Femur (tissue), 1 donor: ENCODE measurements at places on chromosomes 11 and 22.

DNA sequence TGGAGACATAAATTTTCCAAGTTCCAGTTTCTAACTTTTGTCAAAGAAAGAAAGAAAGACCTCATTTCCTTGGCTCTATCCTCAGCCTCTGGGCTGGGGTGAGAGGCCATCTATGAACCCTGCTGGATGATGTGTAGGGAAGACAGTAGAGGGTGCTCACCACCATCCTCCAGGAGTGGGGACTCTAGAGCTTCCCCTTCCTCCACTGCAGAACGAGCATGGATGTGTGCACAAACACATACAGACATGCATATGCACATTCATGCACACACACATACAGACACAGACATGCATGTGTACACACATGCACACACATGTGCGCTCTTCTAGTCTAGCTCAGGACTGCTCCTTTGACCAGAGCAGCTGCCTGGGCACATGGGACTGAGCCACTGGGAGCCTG is 565.8 kb downstream of the BUD13 start:
- DNase-seq: no peak

- no peak for DNase-seq
These were observed 93.2 kb downstream of the ATM start for GRCh38 chr11:108316061-108316460.

DNA sequence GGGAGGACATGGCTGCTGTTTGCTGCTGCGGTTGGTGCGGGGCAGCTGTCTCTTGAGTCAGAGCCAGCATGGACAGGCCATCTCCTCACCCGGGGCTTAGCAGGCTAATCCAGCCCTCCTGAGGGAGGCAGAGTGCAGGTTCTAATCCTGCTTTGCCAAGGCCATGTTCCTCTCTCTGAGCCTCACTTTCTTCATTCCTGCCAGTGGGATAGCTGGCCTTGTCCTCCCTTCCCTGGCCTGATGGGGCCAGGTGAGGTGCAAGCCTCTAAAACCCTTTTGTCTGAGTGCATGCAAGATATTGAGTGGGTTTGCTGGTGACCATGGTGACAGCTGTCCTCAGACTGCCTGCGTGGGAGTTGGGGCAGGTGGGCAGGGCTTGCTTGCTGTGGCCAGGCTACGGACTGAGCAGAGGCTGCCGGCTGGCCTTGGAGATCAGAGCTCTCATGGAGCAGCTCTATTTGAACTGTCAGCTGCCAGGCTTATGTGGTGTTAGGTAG is 3.6 kb downstream of the USP35 start:
- no peak for DNase-seq

- DNase-seq: peak; percentile 82
These were observed 1.6 kb upstream of the BCR start for GRCh38 chr22:23178512-23179254.

DNA sequence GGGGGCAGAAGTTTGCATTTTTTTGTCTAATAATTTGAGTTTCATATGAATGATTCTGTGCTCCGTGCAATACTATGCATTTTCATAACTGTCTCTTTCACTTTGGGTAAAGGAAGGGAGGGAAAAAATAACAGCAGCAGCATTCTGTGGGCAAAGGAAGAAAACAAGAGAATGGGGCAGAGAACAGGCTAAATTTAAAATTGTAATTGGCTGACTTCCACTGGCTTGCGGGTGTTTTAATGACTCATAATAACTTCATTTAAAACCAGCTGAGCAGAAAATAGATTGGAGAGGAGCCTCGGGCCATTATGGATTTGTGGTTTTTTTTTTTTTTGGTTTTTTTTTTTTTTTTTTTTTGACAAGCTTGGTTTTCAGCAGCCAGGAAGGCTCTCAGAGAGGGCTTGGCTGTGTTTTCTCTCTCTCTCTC is 107.4 kb downstream of the ZBTB16 start:
- peak; percentile 59 for DNase-seq

- DNase-seq: no peak
These were observed 7.2 kb upstream of the NIPSNAP1 start for GRCh38 chr22:29587938-29588699.

GRCh38 chr22:23278883-23279675 is 98.8 kb downstream of the BCR start:
- no peak for DNase-seq

GRCh38 chr11:112228706-112229105 is 2.5 kb downstream of the PTS start:
- no peak for DNase-seq

DNA sequence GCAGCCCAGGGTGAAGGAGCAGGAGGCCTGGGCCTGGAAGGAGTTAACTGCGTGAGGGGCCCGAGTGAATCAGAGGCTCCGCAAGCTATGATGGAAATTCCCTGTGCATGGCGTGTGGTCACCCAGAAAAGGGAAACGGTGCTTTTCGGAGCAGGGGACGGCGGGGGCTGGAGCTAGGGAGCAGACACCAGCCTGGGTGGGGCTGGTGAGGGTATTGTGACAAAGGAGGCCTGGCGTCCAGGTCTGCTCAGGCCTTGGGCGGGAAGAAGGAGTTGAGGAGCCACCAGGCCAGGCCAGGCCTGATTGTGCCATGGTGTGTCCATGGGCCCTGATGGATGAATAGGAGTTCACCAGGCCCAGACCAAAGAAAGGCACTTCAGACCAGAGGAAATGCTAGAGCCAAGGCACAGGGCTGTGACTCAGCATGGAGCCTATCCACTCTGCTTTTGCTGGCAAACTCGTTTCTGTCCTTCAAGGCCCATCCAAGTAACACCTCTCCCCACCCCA is 12.8 kb upstream of the SPI1 start:
- no peak for DNase-seq

- no peak for DNase-seq
These were observed 328.2 kb downstream of the FAM181B start for GRCh38 chr11:82405421-82405820.

DNA sequence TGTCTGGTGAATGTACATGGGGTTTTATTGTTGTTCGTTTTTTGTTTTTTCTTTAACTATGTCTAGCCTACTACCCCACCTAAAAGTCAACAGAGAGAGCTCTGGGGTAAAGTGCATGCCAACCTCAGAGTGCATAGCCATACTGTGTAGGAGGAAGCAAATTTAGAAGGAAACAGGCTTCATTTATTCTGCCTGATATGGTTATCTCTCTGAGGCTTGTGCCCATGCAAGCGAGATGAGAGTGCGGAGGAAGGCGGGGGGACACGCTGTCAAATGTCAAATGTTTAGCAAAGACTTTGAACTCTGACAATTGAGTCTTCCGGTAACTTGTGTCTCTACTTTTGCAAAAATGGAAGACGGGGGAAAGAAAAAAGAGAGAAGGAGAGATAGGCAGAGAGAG is 295.5 kb downstream of the ETS1 start:
- no peak for DNase-seq

- DNase-seq: no peak
These were observed 62.9 kb upstream of the ATXN10 start for GRCh38 chr22:45608763-45609180.

- peak; percentile 25 for DNase-seq
These were observed 1.0 kb upstream of the EPS8L2 start for GRCh38 chr11:704781-705645.

GRCh38 chr11:8786933-8787332 is 104.3 kb downstream of the RPL27A start:
- DNase-seq: no peak

GRCh38 chr11:2975594-2975993 is 16.5 kb downstream of the NAP1L4 start:
- DNase-seq: no peak

DNA sequence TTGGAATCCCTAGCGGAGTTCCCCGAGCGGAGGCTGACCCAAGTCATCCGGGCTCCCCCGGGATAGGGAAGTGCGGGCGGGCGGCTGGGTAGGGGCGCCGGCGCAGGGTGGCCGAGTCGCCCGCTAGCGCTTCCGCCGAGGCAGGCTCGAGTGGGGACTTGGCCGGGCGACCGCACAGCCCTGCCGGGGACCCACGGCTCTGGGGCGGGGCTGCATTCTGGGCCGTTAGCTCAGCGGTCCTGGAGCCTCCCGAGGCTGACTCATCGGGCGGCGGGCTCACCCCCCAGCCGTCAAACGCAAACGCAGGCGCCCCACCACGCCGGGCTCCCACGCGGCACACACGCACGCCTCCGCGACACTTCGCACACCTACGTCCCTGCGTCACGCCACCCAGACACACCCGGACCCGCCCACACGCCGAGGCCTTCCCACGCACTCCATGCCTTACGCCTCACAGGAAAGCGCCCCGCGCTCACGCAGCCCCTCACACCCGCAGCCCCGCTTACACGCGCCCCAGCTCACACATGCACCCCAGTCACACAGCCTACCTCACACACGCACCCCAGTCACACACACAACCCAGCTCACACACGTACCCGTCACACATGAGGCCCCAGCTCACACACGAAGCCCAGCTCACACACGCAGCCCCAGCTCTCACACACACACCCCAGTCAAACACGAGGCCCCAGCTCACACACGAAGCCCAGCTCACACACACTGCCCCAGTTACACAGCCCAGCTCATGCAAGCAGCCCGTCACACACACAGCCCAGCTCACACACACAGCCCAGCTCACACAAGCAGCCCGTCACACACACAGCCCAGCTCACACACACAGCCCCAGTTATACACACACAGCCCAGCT is 1.2 kb downstream of the PHLDB1 start:
- peak; percentile 79 for DNase-seq

DNA sequence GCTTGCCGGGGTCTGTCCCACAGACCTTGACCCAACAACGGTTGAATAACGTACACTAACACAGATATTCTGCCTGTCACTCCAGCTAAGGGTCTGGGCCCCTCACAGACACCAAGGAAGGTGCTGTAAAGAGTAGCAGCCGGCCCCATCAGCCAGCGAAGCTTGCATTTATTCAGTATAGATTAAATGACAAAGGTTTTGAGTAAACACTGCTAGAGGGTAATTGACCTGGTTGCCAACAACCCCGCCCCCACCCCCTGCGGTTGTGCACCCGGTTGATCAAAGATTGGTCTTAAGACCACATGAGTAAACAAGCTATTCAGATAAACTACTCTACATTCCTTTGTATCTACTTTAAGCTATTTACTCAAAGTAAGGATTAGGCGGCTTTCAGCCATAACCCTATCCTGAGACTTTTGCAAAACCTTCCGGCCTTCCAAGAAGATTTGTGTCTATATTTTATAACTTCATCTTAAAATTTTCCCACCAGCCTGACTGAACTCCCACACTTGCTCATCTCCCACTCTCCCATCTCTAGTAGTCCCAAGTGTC is 4.8 kb upstream of the CKAP5 start:
- no peak for DNase-seq

DNA sequence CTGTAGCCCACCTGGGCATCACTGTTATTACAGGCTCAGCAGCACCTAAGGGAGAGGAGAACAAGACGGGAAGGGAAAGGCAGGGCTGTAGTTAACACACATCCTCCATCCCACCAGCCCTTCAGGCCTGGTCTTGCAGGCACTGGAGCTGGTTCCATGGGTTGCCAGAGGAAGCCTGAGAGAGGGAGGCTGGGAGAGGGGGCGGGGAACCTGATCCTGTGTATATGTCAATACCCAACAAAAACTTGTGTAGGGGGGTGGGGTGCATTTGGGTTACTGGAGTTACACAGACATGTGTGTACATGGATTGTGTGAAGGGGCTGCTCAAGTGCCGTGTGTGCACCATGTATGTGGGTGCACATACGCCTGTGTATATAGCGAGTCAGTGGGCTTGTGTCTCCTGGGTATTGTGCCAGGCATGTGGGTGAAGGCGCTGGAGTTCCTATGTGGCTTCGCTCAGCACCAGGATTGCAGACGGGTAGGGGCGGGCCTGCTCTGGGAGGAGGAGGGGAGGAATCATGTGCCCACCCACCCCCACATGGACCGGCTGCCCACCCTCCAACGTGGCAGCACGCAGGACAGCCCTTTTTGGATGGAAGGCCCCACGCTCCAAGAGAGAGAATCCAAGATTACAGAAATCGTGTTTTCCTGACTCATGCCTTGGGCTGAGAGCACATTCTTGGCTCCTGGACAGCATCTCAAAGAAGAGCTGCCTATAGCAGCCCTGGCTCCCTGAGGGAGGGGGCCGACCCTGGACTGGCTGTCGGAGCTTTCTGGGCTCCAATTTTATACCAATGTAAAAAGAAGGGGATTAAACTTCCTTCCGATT is 4.2 kb upstream of the SERPINH1 start:
- peak; percentile 91 for DNase-seq

- no peak for DNase-seq
These were observed 2.8 kb downstream of the SESN3 start for GRCh38 chr11:95228081-95228749.

DNA sequence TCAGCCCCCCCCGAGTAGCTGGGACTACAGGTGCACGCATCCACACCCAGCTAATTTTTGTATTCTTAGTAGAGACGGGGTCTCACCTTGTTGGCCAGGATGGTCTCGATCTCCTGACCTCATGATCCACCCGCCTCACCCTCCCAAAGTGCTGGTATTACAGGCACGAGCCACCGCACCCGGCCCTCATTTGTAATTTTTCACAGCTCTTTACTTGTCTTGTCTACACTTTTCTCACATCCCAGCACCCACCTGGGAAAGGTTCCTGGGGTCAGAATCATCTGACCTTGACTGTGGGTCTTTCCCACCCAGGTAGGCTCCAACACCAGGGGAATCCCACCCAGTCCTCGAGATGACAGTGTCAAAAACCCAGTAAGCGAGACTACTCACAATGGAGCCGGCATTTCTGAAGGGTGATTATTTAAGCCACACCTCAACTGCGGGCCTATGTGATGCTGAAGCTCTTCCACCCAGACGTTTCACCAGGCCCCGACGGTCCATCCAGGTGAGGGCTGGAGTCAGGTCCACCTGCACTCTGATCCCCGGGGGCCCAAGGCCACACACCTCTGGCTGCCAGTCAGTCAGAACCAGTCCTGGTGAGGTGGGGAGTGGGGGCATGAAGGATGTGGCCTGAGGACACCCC is 23.4 kb downstream of the CELSR1 start:
- DNase-seq: no peak

DNA sequence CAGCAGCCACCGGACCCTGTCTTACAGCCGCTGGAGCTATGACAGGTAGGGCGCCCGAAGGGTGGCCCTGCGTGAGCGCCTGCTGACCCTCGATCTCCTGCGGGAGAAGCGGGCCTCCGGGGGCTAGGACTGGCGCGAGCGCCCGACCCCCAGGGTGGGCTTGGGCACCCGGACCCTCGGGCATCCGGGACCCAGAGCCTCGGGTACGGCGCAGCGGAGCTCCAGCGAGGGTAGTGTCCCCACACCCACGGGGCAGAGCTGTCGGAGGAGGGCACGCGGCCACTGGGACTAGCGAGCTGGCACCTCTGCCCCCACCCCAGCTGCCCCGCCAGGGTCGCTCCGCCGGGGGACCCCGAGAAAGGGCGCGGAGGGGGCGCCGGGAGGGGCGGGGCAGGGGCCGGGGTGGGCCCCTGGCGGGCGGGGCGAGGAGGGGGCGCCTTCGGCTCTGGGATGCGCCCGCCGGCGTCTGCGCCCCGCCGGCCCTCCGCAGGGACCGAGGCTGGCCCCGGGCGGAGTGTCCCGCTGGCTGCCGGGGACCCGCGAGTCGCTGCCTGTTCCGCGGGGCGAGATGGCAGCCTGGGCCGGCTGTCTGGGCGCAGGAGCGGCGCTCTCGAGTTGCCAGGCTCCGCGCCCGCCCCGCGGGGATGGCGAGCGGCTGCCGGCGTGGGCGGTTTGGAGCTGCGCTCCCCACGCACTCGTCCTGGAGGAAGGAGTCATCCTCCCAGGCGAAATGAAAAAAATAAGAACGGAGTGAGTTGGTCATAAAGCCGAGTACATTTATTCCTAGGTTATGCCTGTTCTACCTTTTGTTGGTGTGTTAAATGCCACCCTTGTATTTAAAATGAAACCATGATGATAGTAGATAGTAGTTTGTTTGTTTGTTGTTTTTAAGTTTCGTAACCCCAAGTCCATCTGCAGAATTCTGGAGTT is 32.4 kb downstream of the EIF3F start:
- DNase-seq: peak; percentile 26

- no peak for DNase-seq
These were observed 19.8 kb upstream of the TLCD5 start for GRCh38 chr11:120305286-120305685.

GRCh38 chr22:43755011-43755410 is 57.1 kb downstream of the EFCAB6 start:
- DNase-seq: no peak
